ENCODE measurements at places on chromosomes 13 and 19. TPM values are rescaled to one million over a fixed set of nuclear protein-coding genes. Genes with fewer than 3 reads are reported as not detected.

- DNase-seq = no peak
Observed at GRCh38 chr19:14979476-14980255, at the start of gene SLC1A6. Gene SLC1A6, minus strand, starts transcription at chr19:14979864. Its CDS starts 6,954 bp downstream, at chr19:14972910.

The EXOC3L2 gene
- not detected for total RNA-seq

DNA sequence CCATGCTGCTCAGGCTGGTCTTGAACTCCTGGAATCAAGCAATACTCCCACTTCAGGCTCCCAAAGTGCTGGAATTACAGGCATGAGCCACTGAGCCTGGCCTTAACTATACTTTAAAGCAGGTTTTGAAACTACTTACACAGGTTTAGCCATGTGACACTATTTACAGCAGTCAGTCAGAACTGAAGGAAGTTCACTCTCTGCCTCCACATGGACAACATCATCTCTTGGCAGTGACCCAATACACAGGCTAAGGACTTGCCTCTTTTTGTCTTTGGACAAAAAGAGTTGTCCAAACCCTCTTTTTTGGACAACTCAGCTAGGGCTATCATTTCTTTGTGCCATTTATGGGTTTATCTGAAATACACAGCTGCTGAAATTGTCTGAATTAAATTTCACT lies 89.0 kb upstream of the CLDN10 start:
- peak; percentile 43 for DNase-seq

DNA sequence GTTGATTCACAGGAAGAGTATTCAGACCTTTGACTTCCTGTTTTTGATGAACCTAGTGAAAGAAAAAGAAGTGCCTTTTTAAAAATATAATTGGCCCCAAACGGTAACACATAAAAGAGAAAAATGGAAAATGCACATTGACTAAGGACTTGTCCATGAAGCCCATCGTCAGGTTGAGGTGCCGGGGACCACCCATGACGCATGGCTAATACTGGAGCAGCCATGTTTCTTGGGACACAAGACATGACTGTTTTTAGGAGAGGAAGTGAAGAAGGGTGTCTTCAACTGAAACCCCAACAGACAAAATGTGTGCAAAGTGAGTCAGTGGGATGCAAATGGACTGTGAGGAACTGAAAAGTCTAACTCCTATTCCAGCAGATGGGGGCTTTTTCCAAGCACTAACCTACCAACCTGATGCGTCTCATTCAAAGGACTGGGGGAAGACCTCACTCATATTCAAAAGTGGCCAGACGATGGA lies 459.4 kb downstream of the FOXO1 start:
- DNase-seq = peak; percentile 18

DNA sequence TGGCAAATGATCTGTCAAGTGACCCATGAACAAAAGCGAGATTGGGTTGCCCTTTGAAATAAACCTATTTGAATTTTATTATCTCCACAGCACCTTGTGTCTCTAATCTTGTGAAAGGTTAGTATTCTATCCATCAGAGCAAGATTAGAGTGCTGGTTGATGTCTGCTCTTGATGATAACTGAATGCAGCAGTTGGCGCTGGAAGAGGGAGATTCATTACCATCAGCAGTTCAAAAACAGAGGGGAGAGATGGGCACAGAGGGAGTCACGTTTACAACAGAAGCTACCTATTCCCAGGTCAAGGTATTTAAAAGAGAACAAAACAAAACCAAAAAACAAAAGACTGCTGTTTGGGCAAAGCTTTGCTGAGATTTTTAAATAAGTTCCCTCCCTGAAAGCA lies 588.1 kb downstream of the GPC6 start:
- DNase-seq = no peak

DNA sequence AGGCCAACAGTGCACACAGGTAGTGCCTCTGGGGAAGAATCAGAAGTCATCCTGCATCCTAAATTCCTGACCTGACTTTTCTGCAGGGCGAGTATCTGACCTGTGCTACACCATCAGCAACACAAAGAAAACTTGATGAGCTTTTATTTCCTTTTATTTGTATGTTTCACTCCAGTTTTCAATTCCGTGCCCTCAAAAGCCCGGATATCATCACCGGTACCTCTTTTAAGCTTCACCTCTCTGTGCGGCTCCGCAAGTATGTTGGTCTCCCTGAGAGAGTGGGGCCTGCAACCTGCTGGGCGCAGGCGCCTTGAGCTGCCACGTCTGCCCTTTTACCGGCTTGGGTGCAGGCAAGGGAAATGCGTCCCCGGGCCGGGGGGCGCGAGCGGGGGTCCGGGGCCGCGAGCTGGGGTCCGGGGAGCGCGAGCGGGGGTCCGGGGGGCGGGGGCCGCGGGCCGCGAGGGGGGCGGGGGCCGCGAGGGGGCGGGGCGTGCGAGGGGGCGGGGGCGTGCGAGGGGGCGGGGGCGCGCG lies 4.3 kb upstream of the DUXA start:
- DNase-seq = no peak

The ADGRE3 gene
- total RNA-seq = not detected

- no peak for DNase-seq
Observed at GRCh38 chr19:5026706-5027273, 57.9 kb downstream of the KDM4B start.

- DNase-seq = peak; percentile 89
Observed at GRCh38 chr13:43865892-43866291, 13.6 kb downstream of the CCDC122 start.

DNA sequence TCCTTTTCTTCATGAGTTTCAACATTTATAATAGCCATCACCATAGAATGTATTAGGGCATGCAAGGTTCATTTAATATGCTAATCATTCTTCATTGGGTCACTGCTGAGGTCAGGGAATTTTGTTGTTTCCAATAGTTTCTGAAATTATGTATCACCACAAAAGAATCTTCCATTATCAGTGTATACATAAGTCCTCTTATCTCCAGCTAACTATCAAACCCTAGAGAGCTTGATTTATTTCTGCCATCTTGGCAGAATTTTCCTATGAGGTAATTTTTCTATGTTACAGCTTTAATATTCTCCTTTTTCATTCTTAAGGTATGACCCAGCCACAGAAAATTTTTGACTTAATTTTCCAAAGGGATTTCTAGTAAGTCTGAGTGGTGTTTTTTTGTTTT lies 415.0 kb upstream of the SLITRK1 start:
- DNase-seq = no peak

DNA sequence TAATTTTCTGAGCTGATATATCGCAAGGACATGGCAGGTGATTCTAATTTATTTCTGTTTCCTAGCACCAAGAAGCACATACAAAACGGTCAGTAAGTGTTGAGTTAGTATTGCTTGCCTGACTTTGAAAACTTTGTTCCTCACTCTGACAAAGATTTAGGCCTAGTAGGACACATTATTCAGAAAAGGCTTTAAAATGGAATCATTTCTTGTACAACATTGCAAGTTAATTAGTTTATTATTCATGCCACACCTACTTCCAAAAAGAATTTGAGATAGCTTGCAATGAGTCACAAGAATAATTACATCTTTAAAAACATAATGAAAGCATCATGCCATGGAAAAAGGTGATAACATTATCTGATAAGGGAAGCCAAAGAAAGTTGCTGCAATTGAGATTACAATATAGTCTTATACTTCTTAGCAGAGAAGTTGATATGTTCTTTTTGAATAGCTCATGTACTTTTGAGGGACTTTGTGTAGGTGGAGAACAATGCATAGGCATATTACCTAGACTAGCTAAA lies 474.2 kb downstream of the KLF5 start:
- no peak for DNase-seq

DNA sequence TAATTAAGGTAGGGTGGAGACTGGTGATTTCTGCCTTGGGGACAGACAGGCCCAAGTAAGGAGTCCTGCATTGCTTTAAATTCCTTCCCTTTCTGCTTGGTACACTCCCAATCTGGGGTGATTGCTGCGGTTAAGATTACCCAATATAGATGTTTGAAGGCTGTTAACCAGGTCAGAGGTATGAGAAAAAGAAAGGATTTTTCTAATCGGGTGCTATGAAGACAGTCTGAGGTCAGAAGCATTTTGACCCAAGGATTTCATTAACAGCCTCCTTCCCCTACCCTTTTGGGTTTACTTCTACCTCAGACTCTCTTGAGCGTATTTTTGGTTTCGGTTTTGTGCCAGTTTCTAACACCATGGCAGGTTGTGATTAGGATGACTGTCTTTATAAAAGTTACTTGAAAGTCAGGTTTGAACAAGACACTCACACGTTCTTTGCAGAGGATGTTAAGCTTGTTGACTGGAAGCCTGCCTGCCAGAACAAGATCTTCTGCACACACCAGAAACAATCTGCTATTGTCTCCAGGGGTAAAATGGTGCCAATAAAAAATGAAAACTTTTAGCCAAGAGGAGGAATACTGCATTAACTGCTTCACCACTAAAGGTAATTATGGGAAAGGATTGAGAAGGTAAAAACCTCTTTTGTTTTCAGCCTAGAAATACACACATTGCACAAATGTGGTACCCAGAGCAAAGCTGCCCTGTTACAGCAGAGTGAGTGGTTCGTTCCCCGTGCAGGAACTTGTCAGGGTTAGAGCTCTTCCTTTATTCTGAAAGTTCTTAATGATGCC lies 108.8 kb downstream of the NDFIP2 start:
- peak; percentile 95 for DNase-seq

DNA sequence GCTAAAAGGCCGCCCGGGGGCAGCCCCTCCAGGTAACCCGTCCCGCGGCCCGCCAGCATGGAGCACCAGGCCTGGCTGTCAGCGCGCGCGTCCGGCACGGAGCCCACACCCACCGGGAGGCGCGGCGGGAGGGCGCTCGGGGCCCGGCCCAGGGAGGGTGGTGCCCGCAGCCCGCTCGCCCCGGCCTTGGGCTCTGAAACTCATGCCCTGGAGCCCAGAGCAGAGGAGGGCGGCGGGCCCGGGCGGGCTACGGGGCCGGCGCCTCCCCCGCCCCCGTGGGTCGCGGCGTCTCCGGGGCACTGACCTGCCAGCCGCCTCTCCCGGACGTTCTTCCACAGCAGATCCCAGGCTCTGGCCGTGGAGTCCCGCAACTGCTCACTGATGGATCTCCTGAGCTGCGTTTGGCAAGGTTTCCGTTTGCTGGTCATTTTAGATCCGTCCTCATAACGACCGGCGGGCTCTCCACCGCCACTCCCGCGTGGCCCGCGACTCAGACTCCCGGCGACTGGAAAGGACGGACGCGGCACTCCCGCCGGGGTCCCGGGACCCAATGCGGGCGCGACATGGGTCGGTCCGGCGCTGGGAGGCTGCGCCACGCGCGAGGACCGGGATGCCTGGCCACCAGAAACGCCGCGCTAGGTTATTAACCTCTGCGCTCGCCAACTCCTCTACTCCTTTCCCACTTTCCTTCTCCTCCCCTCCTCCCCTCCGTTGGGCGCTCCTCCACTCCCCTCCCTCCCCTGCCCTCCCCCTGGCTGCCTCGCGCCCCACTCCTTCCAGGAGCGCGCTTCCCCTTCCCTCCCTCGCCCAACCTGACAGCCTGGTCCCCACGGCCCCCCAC lies 64.7 kb upstream of the STARD13 start:
- no peak for DNase-seq

The MYO16 gene
- not detected for total RNA-seq

The VAV1 gene
- 0.51 TPM for total RNA-seq

DNA sequence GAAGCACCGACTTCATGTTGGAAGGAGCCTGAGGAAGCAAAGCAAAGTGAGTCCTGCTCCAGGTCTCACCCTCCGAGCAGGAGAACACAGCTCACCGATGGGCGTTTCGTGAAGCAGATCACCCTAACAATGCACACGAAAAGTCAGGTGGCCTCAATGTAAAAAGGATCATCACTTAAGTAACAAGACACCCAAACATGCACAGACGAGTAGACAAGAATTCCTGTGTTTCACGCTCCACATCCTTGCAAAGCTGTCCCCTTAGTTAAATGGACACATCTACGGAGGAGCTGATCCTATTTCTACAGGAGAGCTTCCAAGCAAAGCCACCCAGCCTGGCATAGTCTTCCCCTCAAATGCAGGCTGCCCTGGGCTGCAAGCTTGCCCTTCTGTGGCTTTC lies 66.2 kb downstream of the SLC15A1 start:
- DNase-seq = no peak

The FFAR2 gene
- total RNA-seq = not detected

GRCh38 chr13:74883834-74884233 lies 598.1 kb downstream of the TBC1D4 start:
- DNase-seq = no peak

The KXD1 gene
- 47.7 TPM for total RNA-seq

GRCh38 chr19:10230173-10230860 lies 814 bp downstream of the S1PR2 start:
- no peak for DNase-seq

GRCh38 chr13:102273111-102273510 lies 128.7 kb downstream of the FGF14 start:
- no peak for DNase-seq

DNA sequence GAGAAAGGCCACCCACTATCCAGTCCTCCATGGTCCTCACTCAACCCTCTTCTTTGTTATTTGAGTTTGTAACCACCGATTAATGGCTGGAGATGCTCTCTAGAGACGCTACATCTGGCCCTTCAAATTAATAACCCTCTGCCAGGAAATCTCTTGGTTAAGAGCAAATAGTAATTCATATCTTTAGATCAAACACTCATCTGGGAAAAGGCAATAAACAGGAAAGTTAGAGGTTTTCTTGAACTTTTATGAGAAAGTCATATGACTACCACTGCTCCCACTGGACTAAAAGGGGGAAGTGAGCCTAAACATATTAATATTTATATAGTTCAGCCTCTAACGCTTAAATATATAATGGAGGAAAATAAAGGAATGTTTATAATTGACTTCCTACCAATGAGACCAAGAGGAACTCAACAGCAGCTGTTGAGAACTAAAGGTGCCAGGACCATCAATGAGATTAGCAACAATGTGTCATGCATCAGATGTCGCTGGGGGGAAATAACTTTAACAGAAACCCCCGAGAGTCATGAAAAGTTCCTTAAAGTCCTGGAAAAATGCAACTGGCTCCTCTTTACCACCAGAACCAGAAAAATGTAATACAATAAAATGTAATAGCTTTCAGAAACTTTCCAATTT lies 2.7 kb downstream of the TBC1D4 start:
- no peak for DNase-seq

DNA sequence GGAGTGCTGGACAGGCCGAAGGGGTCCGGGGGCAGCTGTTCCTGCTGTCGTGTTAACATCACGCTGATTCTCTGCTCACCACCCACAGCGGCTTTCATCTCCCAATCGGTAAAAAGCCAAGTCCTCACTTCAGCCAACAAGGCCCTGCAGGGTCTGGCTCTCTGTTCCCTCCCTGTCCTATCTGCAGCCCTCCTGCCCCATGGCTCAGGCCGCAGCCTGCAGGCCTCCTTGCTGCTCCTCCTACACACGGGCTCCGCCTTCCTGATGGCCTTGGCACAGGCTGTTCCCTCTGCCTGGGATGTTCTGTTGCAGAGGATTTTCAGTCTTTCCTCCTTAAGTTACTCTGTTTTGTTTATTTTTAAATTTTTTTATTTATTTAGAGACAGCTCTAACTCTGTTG lies 22.2 kb downstream of the FUZ start:
- DNase-seq = no peak
